Kidney tubule cell (primary cell): ENCODE measurements at places on chromosomes 4 and X.

DNA sequence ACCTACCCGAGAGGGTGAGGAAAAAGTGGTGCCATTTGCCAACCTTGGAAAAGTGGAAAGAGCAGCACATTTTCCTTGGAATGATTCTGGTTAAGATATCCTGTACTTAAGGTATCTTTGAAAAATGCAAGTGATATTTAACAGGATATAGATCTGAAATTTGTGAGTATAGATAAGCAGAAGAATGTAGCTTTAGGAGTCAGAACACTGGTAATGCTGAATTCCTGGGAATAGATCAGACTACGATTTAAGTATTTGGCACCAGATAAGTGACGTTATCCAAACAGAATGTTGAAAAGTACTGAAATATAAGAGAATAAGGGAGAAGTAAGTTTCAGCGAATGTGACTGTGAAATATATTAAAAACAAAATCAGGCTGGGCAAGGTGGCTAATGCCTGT, 210.1 kb downstream of the PCDH7 start:
- no peak for DNase-seq

- peak; percentile 68 for DNase-seq
Observed at GRCh38 chr4:180751009-180751408, 1492.2 kb upstream of the TENM3 start.

DNA sequence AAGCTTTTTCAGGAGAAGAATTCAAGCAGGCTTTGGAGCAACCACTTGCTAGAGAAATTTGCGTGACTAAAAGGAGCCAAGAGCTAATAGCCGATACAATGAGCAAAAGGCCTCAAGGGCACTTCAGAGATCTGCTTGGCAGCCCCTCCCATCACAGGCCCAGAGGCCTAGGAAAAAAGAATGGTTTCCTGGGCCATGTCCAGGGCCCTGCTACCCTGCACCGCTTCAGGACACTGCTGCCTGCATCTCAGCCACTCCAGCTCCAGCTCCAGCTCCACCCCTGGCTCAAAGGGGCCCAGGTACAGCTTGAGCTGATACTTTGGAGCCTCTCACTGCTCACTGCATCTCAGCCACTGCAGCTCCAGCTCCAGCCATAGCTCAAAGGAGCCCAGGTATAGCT, 98.9 kb downstream of the FAM13A start:
- DNase-seq = no peak

GRCh38 chrX:107729558-107730297, 45.9 kb downstream of the TSC22D3 start:
- no peak for DNase-seq

DNA sequence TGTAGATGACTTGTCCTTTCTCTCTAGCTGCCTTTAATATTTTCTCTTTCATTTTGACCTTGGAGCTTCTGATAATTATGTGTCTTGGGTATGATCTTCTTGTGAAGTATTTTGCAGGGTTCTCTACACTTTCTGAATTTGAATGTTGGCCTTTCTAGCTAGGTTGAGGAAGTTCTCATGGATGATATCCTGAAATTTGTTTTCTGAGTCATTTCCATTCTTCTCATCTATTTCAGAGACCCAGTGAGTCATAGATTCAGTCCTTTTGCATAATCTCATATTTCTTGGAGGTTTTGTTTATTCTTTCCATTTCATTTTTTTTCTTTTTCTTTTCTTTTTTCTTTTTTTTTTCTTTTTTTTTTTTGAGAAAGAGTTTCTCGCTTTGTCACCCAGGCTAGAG, 585.7 kb upstream of the PABPC4L start:
- DNase-seq = no peak

DNA sequence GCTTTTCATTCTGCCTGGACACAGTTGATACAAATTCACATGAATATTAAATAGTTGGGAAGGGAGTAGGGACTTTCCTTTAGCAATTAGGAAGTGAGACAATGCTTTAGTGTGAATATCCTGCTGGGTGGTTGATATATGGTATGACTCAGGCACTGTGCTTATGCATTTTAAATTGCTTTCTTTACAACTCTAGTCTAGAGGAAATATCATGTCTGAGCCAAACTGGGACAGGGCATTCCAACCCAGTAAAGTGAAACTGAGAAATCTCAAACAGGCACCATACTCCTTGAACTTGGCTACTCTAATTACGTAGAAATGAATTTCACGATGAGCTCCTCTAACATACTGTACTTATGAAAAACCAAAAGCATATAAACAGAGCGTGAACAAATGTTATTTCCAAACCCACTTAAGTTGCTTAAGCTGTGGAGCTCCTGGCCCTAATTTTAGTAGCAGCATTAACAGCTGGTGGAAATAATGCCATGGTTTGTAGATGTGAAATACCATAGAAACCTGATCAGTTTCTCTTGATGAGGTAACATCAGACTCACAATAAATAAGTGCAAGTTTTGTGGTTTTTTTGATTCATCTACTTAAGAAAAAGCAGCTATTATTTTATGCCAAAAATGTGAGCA, 242.9 kb upstream of the GK2 start:
- DNase-seq = peak; percentile 86

DNA sequence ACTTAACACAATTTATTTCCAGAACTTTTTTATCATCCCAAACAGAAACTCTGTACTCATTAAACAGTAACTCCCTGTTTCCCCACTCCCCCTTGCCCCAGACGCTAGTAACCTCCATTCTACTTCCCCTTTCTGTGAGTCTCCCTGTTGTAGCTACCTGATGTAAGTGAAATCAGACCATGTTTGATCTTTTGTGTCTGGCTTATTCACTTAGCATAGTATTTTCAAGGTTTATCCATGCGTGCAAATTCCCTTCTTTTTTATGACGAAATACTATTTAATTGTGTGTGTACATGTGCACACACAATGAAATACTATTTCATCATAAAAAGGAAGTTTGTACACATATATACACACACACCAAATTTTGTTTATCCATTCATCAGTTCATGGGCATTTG, 5.2 kb downstream of the PKD2 start:
- peak; percentile 57 for DNase-seq

DNA sequence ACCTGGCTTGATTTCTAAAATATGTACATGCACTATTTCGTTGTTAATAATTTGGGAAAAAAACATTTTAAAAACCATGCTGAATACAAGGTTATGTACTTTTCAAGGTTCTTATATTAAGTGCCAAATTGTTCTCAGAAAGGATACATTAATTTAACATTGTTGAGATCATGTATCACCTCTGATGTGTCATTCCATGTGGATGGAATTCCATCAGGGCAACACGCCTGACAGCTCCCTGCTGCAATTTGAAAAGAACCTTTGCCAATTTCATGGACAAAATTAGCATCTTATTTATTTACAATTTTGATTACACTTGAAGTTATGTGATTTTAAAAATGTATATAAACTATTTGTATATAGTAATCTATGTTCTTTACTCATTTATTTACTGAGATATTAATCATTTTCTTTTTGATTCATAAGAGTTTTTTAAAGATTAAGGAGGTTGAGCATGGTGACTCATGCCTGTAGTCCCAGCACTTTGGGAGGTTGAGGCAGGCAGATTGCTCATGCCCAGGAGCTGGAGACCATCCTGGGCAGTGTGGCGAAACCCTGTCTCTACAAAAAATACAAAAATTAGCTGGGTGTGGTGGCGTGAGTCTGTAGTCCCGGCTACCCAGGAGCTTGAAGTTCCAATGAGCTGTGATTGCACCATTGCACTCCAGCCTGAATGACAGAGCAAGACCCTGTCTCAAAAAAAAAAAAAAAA, 142.8 kb downstream of the ENPP6 start:
- DNase-seq = peak; percentile 17

DNA sequence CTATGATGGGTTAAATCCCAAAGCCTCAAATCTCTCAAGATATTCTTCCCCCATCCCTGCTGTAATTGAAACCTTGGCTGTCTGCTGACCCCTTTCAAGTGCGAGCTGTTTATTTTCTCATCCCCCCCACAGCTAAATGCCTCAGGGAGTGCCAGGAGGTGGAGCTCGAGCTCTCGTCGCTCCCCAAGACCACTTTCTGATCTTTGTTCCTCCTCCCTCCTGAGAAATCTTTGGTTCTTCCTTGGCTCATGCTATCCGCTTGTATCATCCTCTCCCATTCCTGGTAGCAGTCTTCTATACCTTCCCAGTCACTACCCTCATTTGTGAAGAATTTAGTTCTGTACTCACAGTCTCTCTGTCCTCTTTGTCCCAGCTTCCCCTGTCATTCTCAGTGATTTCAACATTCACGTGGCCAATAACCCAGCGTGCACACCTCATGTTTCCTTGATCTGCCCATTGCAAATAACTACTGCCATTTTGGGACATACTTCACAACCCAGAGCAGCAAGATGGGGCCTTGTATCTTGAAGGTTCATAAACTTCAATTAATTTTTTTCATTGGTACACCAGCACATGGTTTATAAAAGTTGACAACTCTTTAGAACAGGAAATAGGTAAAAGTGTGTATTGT, 9.2 kb upstream of the SLC25A43 start:
- DNase-seq = no peak

DNA sequence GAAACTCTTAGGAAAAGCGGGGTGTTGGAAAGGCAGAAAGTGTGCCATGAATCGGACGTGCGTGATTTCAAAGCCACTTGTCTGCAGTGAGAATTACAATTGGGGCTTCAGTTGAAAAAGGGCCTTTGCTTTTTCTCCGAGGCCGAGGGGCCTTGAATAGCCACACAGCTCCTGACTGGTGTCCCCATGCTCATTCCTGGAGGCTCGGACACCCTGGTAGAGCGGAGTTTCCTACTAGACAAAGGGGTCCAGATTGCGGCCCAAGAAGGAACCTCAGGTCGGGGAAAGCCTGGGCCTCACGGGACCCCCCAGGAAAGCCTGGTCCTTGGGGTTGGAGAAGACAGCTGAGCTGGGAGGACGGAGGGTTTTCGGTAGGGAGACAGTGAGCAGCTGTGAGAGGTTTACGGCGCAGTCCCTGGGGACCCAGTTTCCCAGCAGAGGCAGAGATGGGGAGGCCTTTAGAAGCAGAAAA, 3.0 kb upstream of the SHOX start:
- DNase-seq = no peak

- no peak for DNase-seq
Observed at GRCh38 chr4:183507925-183508696, 3.3 kb downstream of the ING2 start.

GRCh38 chr4:108796173-108796572, 33.3 kb upstream of the ETNPPL start:
- no peak for DNase-seq

GRCh38 chr4:169099771-169100180, 89.7 kb upstream of the CBR4 start:
- DNase-seq = no peak

GRCh38 chr4:1338752-1339414, 8.1 kb upstream of the UVSSA start:
- no peak for DNase-seq

DNA sequence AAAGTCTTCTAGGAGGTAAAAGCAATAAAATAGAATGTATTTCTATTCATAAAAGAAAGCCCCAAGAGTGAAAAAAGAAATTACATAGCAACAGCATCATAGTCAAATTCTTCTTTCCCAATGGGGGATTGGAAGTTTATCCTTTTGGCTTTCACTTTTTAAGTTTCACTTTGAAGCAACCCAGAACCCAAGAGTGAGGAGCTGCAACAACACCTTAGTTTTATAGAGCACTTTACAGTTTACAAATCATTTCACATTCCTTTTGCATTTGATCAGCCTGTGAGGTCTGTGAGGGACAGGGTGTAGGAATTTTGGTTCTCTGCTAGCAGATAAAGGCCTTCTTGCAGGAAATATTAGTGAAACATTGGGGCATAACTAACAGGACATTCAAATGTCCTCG, 112.0 kb upstream of the NDP start:
- DNase-seq = peak; percentile 46

DNA sequence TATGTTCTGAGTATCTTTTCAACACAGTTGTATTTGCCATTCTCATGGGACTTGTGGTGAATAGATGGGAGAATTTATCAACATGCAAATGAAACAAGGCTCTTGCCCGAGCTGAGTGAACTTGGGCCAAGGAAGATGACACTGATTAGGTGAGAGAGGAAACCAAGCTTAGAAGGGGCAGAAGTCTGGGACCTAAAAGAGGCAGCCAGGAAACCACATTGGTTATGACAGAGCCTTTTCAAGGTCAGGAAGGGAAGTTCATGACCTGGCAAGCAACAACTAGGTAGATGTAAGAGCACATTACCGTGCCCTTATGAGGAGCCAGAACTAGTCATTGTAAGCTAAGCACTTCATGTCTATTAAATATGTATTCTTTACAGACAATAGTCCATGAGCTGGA, 590.3 kb downstream of the PACRGL start:
- no peak for DNase-seq

GRCh38 chr4:25128671-25129070, 31.6 kb downstream of the SEPSECS start:
- DNase-seq = peak; percentile 81

DNA sequence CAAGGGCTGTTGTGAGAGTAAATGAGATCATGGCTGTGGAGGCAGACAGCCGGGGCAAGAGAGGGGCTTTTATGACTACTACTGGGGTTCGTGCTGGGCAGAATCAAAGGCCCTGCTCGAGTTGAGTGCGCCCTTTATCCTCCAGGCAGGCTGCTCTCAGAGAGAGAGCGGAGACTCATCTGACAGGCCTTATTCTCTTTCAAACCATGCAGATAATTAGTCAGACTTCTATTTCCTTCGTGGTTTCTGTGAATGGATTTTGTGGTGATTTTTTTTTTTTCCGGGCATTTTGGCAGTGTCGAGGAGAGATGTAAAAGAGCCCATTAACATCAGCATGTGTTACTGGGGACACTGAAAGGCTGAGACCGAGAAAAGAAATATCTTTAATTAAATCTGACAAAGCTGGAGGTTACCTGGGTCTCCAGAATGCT, 73.6 kb downstream of the MED28 start:
- DNase-seq = peak; percentile 30

DNA sequence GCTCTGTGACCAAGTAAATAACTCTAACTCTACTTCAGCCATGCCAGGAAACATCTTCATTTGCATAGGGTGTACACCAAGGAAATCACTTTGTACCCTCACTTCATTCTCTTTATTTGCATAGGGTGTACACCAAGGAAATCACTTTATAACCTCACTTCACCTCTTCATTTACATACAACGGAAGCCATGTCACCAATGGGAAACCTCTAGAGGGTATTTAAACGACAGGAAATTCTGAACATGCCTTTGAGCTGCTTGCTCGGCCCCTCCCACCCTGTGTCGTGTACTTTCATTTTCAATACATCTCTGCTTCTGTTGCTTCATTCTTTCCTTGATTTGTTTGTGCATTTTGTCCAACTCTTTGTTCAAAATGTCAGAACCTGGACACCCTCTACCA, 848.1 kb upstream of the FRG1 start:
- peak; percentile 48 for DNase-seq

DNA sequence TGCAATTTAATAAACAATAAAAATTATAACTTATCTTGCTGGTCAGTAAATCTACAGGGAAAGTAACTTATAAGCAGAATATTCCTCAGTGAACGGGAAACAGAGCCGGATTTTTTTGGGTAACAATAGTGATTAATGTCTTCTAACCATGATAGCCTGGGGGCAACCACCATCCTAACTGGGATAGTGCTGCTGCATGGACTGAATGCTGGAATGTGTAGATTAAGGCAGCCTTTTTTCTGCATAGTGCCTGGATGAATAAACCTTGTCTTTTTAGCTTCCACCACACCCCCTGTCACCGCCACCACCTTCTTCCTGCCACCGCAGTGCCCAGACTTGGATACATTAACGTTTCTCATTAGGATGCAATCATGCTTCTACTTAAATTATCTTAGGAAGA, 83.6 kb upstream of the LNX1 start:
- no peak for DNase-seq
